Stomach (tissue), 19 donors: ENCODE measurements at places on chromosomes 5 and 9.
A peak's percentile ranks its signal among the peaks of the same experiment; 100 is the strongest.

GRCh38 chr5:60185231-60186099 is 291.9 kb upstream of the PDE4D start:
- H3K36me3 ChIP-seq: no peaks in the 10 kb centered on the region
- no peak overlapping the region for H3K27ac ChIP-seq
- no peaks in the 10 kb centered on the region for H3K4me1 ChIP-seq
- H3K4me3 ChIP-seq: no peak overlapping the region
- DNase-seq: no peak

GRCh38 chr5:14034963-14035362 is 90.5 kb upstream of the DNAH5 start:
- H3K27me3 ChIP-seq: no peaks in the 10 kb centered on the region
- H3K4me3 ChIP-seq: no peak overlapping the region
- DNase-seq: peak; percentile 14
- H3K36me3 ChIP-seq: no peaks in the 10 kb centered on the region
- peaks cover 24% of the 10 kb centered on the region for H3K4me1 ChIP-seq

DNA sequence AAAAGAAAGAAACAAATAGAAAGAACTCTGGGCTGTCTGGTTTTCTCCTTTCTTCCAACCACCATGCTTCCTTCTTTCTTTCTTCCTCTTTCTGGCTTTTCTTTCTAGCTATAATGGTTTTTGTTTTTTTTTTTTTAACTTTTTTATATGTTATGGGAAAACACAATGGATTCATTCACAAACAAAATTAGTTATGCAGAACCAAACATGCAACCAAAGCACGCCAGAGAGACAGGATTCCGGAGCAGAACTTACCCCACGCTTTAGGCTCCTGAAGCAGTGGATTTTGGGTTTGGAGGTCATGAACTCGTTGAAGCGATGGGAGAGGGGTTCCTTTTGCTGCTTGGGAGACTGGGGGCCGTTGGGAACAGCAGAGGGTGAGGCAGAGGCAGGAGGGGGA is 88.3 kb downstream of the USP20 start:
- H3K27me3 ChIP-seq: no peaks in the 10 kb centered on the region
- no peaks in the 10 kb centered on the region for H3K4me1 ChIP-seq
- DNase-seq: no peak
- no peak overlapping the region for H3K4me3 ChIP-seq

DNA sequence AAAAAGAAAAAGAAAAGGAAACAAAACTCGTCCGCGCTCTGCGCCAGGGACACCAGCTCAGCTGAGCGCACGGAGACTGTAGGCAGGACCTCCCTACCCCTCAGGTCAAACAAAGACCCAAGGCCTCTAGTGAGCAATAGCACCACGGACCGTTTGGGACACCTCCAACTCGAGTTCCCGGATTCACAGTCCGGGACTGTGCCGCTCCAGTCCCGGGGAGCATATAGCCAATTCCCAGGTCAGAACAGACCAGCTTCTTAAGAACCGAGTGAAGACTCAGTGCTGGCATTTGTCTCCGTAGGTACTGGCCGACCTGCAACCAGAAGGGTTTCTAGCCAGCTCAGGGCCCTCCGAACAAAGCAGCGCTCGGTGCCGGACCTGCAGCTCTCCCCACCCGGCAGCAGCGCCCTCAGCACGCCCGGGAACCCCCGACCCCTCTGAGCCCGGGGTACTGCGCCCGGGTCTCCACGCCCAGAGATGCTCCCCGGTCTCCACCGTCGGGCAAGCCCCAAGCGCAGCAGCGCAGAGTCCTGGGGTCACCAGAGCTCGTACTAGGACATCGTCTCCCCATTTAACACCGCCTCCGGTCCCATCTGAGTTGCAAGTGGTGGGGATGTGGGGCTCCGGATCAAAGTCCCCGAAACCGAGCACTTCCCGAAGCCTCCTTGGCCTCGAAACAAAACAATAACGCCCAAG is 591 bp downstream of the ABCA1 start:
- H3K36me3 ChIP-seq: no peaks in the 10 kb centered on the region
- no peaks in the 10 kb centered on the region for H3K27me3 ChIP-seq
- H3K27ac ChIP-seq: peak overlapping the region; percentile 83

GRCh38 chr9:119509291-119509905 is 140.2 kb upstream of the BRINP1 start:
- H3K4me1 ChIP-seq: no peaks in the 10 kb centered on the region
- H3K27ac ChIP-seq: no peak overlapping the region
- DNase-seq: no peak
- no peaks in the 10 kb centered on the region for H3K36me3 ChIP-seq
- no peak overlapping the region for H3K4me3 ChIP-seq

GRCh38 chr9:96080364-96080763 is 204.9 kb downstream of the ERCC6L2 start:
- H3K4me1 ChIP-seq: peaks cover 5% of the 10 kb centered on the region
- H3K27ac ChIP-seq: peak overlapping the region; percentile 68
- H3K4me3 ChIP-seq: no peak overlapping the region
- DNase-seq: peak; percentile 47
- no peaks in the 10 kb centered on the region for H3K36me3 ChIP-seq
- H3K27me3 ChIP-seq: no peaks in the 10 kb centered on the region

GRCh38 chr5:2695200-2695891 is 56.1 kb downstream of the IRX2 start:
- no peak overlapping the region for H3K4me3 ChIP-seq
- H3K27ac ChIP-seq: peak overlapping the region; percentile 46
- H3K27me3 ChIP-seq: no peaks in the 10 kb centered on the region

- DNase-seq: no peak
- H3K36me3 ChIP-seq: no peaks in the 10 kb centered on the region
- H3K4me3 ChIP-seq: no peak overlapping the region
- H3K4me1 ChIP-seq: no peaks in the 10 kb centered on the region
Measured at GRCh38 chr5:5165541-5166002, 25.4 kb downstream of the ADAMTS16 start.

DNA sequence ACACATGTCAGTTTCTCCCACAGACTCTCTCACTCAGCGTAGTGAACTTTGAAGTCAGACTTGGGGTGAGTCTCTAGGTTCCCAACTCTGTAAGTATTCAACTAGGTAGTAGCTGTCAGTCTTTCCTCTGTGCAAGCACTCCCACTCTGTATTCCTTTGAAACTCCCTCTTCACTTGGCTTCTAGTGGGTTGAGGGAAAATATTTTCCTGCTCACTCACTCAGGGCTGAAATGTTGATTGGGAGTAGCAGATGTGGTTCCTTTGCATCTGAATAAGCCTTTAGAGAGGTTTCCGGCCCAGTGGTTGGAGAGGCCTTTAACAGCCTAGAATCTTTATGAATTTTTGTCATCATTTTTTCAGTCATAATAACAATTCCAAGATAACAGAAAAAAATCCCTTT is 18.1 kb upstream of the ARRDC3 start:
- H3K36me3 ChIP-seq: no peaks in the 10 kb centered on the region
- DNase-seq: no peak
- no peaks in the 10 kb centered on the region for H3K4me1 ChIP-seq
- no peak overlapping the region for H3K4me3 ChIP-seq
- H3K27me3 ChIP-seq: no peaks in the 10 kb centered on the region
- H3K27ac ChIP-seq: no peak overlapping the region

DNA sequence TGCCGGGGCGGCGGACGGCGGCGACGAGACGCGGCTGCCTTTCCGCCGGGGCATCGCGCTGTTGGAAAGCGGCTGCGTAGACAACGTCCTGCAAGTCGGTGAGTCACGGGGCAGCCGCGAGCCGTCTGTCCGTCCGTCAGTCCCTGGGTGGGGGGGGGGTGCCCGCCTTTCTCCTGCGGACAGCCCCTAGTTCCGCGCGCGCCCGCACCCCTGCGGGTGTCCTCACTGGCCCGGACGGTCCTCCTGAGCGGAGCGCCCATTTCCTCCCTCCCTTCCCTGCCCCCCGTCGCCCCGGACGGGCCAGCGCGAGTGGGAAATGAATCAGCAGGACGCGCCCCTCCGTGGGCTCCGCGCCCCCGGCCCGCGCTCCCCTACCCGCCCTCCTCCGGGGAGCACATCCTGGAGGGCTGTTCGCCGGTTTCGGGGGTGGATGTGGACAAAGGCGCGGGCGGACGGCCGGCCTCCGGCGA is 828 bp downstream of the ZSWIM6 start:
- peak; percentile 85 for DNase-seq
- peaks cover 45% of the 10 kb centered on the region for H3K4me1 ChIP-seq
- peak overlapping the region; percentile 93 for H3K27ac ChIP-seq
- H3K4me3 ChIP-seq: peak overlapping the region; percentile 95

GRCh38 chr5:125660231-125660895 is 762.8 kb upstream of the GRAMD2B start:
- no peak overlapping the region for H3K4me3 ChIP-seq
- H3K4me1 ChIP-seq: no peaks in the 10 kb centered on the region
- no peaks in the 10 kb centered on the region for H3K36me3 ChIP-seq
- no peaks in the 10 kb centered on the region for H3K27me3 ChIP-seq
- no peak overlapping the region for H3K27ac ChIP-seq

GRCh38 chr5:96852759-96853158 is 23.5 kb upstream of the ERAP2 start:
- no peaks in the 10 kb centered on the region for H3K27me3 ChIP-seq
- H3K36me3 ChIP-seq: no peaks in the 10 kb centered on the region
- H3K4me1 ChIP-seq: no peaks in the 10 kb centered on the region

DNA sequence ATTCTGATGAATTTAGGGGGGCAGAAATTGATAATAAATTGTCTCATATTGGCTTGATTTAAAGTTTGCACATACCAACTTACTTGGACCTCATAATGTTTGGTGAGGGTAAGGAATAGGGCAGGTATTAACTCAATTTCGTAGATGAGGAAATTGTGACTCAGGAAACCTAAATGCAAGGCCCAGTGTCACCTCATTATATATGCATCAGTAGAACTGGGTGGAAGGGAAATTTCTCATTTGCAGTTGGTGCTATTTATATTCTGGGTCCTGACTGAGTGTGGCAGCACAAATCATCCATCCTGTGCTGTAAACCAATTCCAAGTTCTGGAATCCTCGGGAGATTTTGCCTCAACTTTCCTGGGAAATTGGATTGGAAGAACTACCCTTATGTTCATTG is 103.0 kb downstream of the SPATA31D1 start:
- no peak for DNase-seq
- H3K4me3 ChIP-seq: no peak overlapping the region
- no peaks in the 10 kb centered on the region for H3K36me3 ChIP-seq
- H3K27me3 ChIP-seq: no peaks in the 10 kb centered on the region

DNA sequence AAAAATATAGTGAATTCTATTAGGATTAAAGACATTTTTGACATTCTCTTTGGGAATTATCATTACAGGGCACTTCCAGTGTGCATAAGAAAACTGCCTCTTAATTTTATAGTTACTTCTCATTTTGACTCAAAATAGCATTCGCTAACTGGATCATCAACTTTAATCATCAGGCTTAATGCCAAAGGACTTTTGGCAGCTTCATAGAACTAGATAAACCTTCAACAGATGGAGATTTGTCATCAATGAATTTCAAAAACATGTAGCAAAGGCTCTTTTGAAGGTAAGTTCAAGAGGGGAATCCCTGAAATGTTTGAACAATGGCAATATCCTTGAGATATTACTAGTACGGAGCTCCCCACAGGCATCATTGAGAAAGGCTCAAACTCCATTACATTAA is 447.2 kb downstream of the PDE4D start:
- no peaks in the 10 kb centered on the region for H3K4me1 ChIP-seq
- H3K27ac ChIP-seq: no peak overlapping the region
- H3K27me3 ChIP-seq: no peaks in the 10 kb centered on the region
- no peaks in the 10 kb centered on the region for H3K36me3 ChIP-seq

DNA sequence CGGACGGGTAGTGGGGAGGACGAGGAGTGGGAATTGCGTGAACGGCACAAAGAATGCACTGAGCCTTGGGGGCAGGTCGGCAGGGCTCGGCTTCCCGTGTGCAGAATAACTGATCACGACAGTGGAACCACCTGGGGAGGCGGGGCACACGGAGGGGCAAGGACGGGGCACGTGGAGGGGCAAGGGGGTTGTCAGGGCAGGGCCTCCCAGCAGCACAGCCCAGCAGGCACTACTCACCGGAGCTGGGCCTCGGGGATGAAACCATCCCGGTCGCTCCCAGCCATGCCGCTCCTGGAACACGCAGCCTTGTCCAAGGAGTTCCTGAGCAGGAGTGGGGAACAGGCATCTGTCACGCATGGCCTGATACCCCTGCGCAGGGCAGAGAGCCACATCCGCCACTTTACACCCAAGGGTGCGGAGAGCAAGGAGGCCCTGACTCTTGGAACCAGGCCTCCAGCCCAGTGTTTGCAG is 33.4 kb downstream of the SARDH start:
- H3K4me3 ChIP-seq: no peak overlapping the region
- no peak overlapping the region for H3K27ac ChIP-seq
- no peaks in the 10 kb centered on the region for H3K27me3 ChIP-seq
- DNase-seq: no peak
- no peaks in the 10 kb centered on the region for H3K36me3 ChIP-seq
- H3K4me1 ChIP-seq: no peaks in the 10 kb centered on the region

DNA sequence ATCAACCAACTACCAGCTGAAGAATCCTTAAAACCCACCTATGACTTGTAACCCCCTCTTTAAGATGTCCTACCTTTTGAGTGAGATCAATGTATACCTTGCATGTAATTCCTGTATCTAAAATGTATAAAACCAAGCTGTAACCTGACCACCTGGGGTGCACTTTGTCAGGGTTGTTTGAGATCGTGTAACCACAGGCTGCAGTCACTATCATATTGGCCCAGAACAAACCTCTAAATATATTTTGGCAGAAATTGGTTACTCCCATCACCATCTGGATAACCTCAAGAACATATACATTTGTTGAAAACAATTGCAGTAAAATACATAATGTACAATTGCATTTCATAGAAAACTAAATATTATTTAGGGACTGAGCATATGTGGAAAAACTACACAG is 8.4 kb downstream of the CARNMT1 start:
- H3K27me3 ChIP-seq: no peaks in the 10 kb centered on the region
- H3K27ac ChIP-seq: no peak overlapping the region
- no peak for DNase-seq

DNA sequence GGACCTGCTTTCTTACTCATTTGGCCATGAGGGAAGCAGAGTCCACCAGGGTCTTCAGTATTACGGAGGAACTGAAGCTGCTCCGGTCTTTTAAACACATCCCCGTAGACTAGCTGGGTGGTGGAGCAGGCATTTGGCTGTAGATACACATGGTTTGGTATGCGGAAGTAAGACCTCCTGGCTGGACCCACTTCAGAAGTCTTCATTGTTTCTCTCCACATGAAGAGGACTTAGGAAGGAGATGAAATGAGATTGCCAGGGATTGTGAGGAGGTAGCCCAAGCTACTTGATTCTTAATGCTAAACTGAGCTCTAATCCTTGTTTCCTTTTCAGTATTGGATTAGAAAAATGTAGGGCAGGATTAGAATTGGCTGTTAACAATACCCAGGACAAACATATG is 32.9 kb downstream of the STXBP1 start:
- H3K36me3 ChIP-seq: no peaks in the 10 kb centered on the region
- no peak for DNase-seq
- no peak overlapping the region for H3K27ac ChIP-seq
- no peaks in the 10 kb centered on the region for H3K27me3 ChIP-seq
- H3K4me1 ChIP-seq: no peaks in the 10 kb centered on the region

DNA sequence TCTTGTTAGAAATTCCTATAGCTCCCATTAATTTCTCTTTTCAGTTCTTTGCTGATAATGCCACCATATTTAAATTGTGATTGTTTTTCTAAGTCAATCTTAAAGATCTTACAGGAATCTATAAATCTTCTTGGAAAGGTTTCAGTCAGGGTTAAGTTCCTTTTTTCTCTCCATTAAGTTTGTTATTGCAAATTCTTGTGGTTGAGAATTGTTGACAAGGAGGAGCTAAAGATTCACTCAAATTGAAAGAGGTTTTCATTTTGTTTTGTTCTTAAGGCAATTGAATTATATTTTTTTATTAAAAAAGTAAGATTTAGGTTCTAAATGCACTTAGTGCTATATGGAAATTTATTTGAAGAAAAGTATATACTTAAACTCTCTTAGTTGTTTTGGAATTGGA is 213.4 kb downstream of the PRR16 start:
- no peak overlapping the region for H3K27ac ChIP-seq
- no peak overlapping the region for H3K4me3 ChIP-seq
- no peak for DNase-seq
- no peaks in the 10 kb centered on the region for H3K4me1 ChIP-seq
- no peaks in the 10 kb centered on the region for H3K36me3 ChIP-seq
- no peaks in the 10 kb centered on the region for H3K27me3 ChIP-seq
